Myometrial cell (primary cell): ENCODE measurements at places on chromosomes 16 and 17. TPM values are rescaled to one million over a fixed set of nuclear protein-coding genes. Genes with fewer than 3 reads are reported as not detected.

KRTAP4-5 gene
- not detected in 2 replicates for total RNA-seq

PLSCR3 gene
- 60.4 and 85.3 TPM in 2 replicates for total RNA-seq

HAS3 gene
- under 0.01 TPM in 1 of 2 replicates, not detected in the other for total RNA-seq

MYH13 gene
- not detected in 2 replicates for total RNA-seq

ITPRIPL2 gene
- 19.0 and 29.6 TPM in 2 replicates for total RNA-seq

C17orf67 gene
- total RNA-seq = 0.35 TPM in 1 of 2 replicates, not detected in the other
